ENCODE measurements at places on chromosomes 16 and 17. TPM values are rescaled to one million over a fixed set of nuclear protein-coding genes. Genes with fewer than 3 reads are reported as not detected.

DPEP3 gene
- 0.08 TPM for polyA plus RNA-seq

GRCh38 chr17:6145946-6146345, 75.8 kb downstream of the WSCD1 start:
- DNase-seq, result no peak

DNA sequence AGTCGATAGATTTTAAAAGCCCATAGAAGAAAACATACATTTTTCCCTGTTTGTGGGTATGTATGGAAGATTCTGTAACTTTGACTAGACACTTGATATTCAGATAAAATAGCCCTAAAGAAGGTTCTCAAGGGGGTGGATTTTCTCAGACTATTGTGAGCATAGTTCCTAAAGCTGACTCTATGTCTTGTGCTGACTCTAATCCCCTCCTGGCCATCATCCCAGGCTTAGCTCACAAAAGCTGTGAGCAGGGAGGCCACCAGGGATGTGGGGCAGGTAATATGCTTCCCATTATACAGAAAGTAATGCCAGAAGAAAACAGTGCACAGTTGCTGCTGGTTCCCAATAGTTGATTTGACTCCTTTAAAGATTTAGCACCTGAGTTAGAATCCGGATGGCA, 32.0 kb downstream of the CDH13 start:
- DNase-seq, result no peak

DNA sequence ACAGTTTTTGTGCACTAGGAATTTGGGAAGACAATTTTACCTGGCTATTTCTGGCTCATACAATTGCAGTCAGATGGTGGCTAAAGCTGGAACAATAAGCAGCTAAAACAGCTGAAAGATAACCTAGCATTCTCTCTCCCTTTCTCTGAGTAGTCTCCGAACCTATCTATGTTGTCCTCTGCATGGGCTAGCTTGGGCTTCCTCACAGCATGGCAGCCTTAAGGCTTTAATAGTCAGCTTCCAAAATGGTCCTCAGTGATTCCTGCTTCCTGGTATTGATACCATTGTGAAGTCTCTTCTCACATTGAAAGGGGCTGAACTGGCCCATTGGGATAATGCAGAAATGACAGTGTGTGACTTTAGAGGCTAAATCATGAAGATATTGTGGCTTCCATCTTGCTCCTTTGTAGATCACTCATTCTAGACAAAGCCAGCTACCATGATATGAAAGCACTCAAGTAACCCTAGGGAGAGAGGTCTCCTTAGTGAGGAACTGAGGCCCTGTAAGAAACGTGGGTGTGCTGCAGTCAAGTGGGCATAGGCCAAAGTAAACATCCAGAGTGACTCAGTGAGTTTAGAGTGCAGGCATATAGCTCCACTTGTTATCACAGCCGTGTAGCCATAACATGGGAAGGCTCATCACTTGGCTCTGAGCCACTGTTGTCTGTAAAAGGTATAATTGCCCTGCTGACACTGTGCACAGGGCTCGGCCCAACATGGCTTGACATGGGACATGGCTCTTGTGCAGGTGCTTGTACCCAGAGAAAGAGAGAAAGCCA, 5.5 kb upstream of the VKORC1 start:
- DNase-seq, result no peak

DNA sequence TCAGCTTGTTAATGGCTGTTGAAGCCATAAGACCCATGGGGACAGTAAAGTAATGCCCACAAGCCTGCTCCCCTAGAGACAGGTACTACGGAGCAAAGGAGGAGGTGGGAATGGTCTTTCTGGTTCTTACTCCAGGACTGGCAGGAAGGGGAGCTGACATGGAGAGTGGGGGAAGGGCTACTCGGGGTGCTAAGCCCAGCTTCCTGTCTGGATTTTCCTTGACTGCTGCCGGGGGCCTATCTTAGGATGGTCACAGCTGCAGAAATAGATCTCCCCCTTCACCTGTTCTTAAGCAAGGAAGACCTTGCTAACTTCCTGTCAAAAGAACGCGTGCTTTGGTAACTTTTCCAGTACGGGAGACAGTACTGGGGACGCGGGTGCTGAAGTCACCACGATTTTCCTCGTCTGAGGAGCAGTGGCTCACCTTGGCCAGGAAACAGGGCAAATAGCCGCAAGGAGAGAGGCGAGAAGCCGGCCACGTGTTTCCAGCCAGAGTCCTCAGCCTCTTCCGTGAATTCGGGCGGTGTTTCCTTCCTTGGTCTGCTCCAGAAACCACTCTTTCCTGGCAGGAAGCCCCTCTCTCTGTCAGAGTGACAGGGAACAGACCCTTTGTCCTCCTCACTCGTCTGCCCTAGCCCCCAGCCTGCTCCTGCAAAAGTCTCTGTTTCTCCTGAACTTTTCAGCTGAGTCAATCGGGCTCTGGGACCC, 656 bp upstream of the PRR29 start:
- DNase-seq, result no peak

- DNase-seq, result no peak
Measured at GRCh38 chr17:4978726-4979125, 8.7 kb downstream of the CAMTA2 start.

DNA sequence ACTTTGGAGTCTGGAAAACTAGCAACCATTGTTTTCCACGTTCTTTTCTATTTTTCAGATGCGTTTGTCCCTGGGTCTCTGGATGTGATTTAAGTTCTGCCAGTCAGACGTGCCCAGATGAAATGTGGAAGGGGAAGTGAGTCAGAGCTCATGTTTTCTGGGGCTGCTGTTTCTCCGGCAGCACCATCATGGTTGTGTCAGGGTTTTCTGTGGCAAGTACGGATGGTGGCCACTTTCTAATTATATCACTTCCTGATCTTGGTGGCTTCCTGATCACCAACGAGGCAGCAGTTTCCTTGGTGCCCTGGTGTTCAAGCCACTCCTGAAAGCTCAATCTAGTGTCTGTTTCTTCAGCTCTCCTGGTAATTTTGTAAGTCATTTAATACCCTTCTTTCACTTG, 31.4 kb upstream of the PMFBP1 start:
- DNase-seq, result no peak

All from left kidney (tissue), 8 donors.